Adrenal gland (tissue), 19 donors: ENCODE measurements at places on chromosomes 13 and 19. TPM values are rescaled to one million over a fixed set of nuclear protein-coding genes. Genes with fewer than 3 reads are reported as not detected.

GRCh38 chr13:79508224-79508961 is 27.4 kb downstream of the NDFIP2 start:
- no peaks in the 10 kb centered on the region for H3K36me3 ChIP-seq
- H3K4me3 ChIP-seq = no peak overlapping the region
- peak; percentile 18 for DNase-seq
- peaks cover 25% of the 10 kb centered on the region for H3K4me1 ChIP-seq
- H3K27ac ChIP-seq = no peak overlapping the region

- no peaks in the 10 kb centered on the region for H3K4me1 ChIP-seq
- H3K4me3 ChIP-seq = no peak overlapping the region
- no peaks in the 10 kb centered on the region for H3K27me3 ChIP-seq
- no peaks in the 10 kb centered on the region for H3K36me3 ChIP-seq
- no peak for DNase-seq
- no peak overlapping the region for H3K27ac ChIP-seq
Observed at GRCh38 chr13:66803808-66804456, 426.2 kb downstream of the PCDH9 start.

DNA sequence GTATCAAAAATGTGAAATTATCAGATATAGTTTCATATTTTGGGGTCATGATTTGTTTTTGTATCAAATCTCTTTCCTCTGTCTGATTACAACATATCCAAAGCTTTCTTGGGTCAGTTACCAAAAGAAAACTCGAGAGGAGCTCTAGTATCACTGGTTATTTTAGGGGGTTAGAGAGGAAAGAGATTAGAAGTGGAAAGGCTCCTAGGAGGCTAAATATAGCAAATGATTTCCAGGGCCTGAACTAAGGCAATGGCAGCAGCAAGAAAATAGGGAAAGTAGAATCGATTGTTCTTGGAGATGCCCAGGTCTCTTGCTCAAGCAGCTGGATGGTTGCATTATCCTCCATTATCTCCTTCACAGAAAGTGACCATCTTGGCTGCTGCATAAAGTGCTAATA is 72.9 kb downstream of the NHLRC3 start:
- no peaks in the 10 kb centered on the region for H3K4me1 ChIP-seq
- no peak overlapping the region for H3K4me3 ChIP-seq
- H3K36me3 ChIP-seq = no peaks in the 10 kb centered on the region
- no peak for DNase-seq

DNA sequence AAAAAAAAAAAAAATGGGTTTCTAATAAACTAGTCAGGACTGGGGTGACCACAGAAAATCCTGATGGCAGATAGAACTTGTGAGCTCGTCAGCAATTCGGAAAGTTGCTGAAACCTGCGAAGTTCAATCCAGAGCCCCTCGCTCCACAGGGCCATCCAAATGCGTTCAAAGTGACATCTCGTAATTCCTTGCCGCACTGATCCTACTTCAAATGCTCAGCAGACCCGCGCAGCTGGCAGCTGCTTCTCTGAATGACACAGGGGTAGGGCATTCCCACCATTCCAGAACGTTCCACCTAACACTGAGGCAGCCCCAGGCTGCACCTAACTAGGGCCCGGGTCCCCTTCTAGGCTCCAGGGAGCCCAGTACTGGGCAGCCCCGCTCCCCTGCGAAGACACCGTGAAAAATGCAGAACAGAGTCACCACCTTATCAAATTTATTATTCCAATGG is 4.8 kb upstream of the DAPK3 start:
- H3K27me3 ChIP-seq = no peaks in the 10 kb centered on the region
- no peaks in the 10 kb centered on the region for H3K36me3 ChIP-seq
- H3K4me1 ChIP-seq = no peaks in the 10 kb centered on the region
- H3K4me3 ChIP-seq = no peak overlapping the region

DNA sequence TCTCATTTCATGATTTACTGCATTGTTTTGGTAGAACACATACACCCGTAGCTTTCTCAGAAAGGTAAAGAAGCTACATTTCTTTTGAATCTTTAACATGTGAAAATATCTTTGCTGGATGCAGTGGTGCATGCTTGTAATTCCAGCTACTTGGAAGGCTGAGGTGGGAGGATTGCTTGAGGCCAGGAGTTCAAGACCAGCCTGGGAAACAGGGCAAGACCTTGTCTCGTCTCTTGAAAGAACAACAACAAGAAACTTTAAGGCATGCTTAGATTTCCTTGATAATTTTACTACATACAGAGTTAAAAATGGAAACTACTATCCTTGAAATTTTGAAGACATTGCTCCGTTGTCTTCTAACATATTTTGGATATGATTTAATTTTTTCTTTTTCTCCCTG is 7.7 kb downstream of the RNF113B start:
- no peaks in the 10 kb centered on the region for H3K36me3 ChIP-seq
- H3K4me1 ChIP-seq = peaks cover 38% of the 10 kb centered on the region
- H3K4me3 ChIP-seq = no peak overlapping the region
- no peak for DNase-seq

DNA sequence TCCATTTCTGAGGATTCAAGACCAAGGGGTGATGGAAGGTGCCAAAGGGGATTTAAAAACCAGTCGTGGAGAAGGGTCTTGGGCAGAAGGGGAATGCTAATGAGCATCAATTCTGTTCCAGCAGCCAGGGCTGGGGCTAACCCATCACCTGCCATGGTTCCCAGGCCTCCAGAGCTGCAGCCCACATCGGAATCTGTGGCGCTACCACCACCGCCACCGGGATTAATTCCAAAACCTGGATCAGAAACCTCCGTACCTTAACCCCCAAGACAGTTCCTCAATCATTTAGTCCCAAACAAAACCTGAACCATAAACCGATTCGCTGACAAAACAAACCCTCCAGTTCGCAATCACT is 583 bp downstream of the ZNF615 start:
- H3K27me3 ChIP-seq = no peaks in the 10 kb centered on the region
- H3K36me3 ChIP-seq = peaks cover 6% of the 10 kb centered on the region
- DNase-seq = no peak
- no peak overlapping the region for H3K27ac ChIP-seq
- H3K4me3 ChIP-seq = peak overlapping the region; percentile 90
- H3K4me1 ChIP-seq = peaks cover 3% of the 10 kb centered on the region

ZNF556 gene
- 0.14 TPM for total RNA-seq

GRCh38 chr13:99501848-99502301 is 603 bp downstream of the TM9SF2 start:
- peak overlapping the region; percentile 67 for H3K4me3 ChIP-seq
- DNase-seq = peak; percentile 41
- H3K27ac ChIP-seq = peak overlapping the region; percentile 83
- no peaks in the 10 kb centered on the region for H3K36me3 ChIP-seq

DNA sequence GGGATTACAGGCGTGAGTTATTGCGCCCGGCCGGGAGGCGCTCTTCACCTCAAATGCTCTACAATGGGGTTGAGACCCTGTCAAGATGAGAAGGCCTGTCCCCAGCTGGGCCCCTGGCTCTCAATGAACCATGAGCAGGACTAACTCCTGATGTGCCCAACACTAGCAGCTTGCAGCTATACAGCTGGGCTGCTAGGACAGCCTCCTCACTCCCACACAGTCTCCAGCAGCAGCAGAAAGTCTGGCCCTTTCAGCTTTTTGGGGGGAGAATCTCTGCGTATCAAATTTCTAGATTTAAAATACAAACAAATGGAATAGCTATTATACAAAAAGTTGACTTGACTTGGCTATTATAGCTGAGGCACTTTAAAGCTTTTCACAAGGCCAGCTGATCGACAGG is 30.2 kb downstream of the TMTC4 start:
- no peak for DNase-seq
- H3K4me3 ChIP-seq = no peak overlapping the region
- no peaks in the 10 kb centered on the region for H3K27me3 ChIP-seq
- no peak overlapping the region for H3K27ac ChIP-seq

- no peaks in the 10 kb centered on the region for H3K27me3 ChIP-seq
- H3K27ac ChIP-seq = peak overlapping the region; percentile 92
- DNase-seq = no peak
- H3K4me3 ChIP-seq = no peak overlapping the region
Observed at GRCh38 chr13:110706570-110707372, 855 bp upstream of the CARS2 start.

RNF225 gene
- not detected for total RNA-seq

DNA sequence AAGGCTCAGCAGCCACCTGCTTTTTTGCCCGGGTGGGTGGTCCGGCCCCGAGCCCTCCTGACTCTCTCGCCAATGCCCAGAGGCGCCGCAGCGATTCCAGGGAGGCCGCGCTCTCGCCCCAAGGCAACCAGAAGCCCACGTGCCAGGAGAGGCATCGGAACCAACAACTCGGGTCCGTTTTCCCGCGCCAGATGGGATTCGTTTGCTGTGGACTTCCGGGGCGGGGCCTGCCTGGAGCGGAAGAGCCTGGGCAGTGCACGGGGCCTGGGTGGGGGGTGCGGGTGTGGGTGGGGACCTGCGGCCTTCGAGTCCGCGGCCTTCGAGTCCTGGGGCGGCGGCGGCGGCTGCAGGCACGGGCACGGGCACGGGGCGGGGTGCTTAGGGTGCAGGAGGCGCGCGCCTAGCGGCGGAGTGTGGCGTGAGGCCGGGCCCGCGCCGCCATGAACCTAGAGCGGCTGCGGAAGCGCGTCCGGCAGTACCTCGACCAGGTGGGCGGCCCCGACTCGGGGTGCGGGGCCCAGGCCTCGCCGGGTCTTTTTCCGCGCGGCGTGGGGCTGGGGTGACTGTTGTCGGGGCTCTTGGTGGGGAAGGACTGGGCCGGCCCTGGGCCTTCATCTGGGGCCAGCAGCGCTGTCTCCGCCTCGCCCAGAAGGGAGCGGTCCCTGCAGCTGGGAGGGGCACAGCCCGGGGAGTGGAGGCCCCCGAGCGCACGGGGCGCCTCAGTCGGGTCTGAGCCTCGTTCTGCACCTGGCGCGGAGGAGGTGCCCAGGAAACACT is at the start of gene CDC16:
TSS of gene CDC16 (plus strand) at position 253 of the 777 bp plus-strand sequence. CDS start at position 441, 188 bp downstream.
- H3K27ac ChIP-seq = peak within 1 kb of the TSS; percentile 68
- H3K4me1 ChIP-seq = peaks cover 17% of the 10 kb centered on the region

- H3K4me1 ChIP-seq = no peaks in the 10 kb centered on the region
- no peaks in the 10 kb centered on the region for H3K36me3 ChIP-seq
- no peak overlapping the region for H3K4me3 ChIP-seq
- DNase-seq = no peak
Observed at GRCh38 chr13:79423801-79424642, 18.0 kb upstream of the RBM26 start.

- no peaks in the 10 kb centered on the region for H3K27me3 ChIP-seq
- DNase-seq = no peak
- H3K27ac ChIP-seq = no peak overlapping the region
- no peaks in the 10 kb centered on the region for H3K36me3 ChIP-seq
Observed at GRCh38 chr13:47457626-47458025, 543.4 kb downstream of the SUCLA2 start.

NKPD1 gene
- total RNA-seq = 1.1 TPM

GRCh38 chr13:49503951-49504350 is 8.2 kb downstream of the PHF11 start:
- no peak overlapping the region for H3K27ac ChIP-seq
- peaks cover 9% of the 10 kb centered on the region for H3K4me1 ChIP-seq
- H3K27me3 ChIP-seq = no peaks in the 10 kb centered on the region
- no peak overlapping the region for H3K4me3 ChIP-seq

KIR2DL1 gene
- total RNA-seq = not detected

GRCh38 chr13:110317496-110318195 is 10.6 kb downstream of the COL4A2 start:
- H3K27ac ChIP-seq = no peak overlapping the region
- H3K36me3 ChIP-seq = no peaks in the 10 kb centered on the region
- H3K4me3 ChIP-seq = no peak overlapping the region
- peak; percentile 19 for DNase-seq
- H3K4me1 ChIP-seq = no peaks in the 10 kb centered on the region

GRCh38 chr19:29528946-29529645 is 3.3 kb downstream of the VSTM2B start:
- H3K36me3 ChIP-seq = no peaks in the 10 kb centered on the region
- no peaks in the 10 kb centered on the region for H3K4me1 ChIP-seq
- peaks cover 76% of the 10 kb centered on the region for H3K27me3 ChIP-seq
- no peak overlapping the region for H3K27ac ChIP-seq
- no peak overlapping the region for H3K4me3 ChIP-seq

C19orf81 gene
- total RNA-seq = 4.7 TPM

DNA sequence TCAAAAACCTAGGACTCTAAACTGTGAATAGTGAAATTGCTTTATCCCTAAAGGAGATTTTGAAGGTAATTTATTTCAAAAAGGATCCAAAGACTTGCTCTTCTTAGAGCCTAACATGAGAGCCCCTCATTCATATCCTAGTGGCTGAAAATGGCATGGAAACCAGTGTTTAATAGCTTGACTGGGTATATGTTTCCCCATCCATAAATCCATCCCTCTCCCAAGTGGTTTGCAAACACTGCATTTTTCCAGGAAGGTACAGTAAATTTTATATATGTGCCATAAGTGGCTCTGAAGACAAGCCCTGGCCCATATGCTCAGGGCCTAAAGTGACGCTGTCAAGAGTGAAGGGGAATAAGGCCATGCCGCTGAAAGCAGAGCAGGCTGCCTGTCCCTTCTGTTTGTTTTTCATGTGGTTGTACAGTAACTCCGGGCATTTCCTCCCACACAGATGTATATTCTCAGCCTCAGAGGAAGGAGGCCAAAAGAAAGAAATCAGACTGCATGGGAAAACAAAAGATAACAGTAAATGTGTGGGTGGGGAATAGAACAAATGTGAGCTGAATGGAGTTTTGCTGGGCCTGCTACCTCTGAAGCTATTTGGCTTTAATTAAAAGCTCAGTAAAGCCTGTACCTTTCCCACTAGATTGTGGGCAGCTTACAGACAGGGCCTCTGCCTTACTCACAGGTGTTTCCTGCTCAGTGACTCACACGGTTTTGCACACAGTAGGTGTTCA is 181.9 kb downstream of the PCDH9 start:
- H3K27me3 ChIP-seq = no peaks in the 10 kb centered on the region
- H3K4me1 ChIP-seq = no peaks in the 10 kb centered on the region
- no peaks in the 10 kb centered on the region for H3K36me3 ChIP-seq
- DNase-seq = no peak
- H3K4me3 ChIP-seq = no peak overlapping the region
- no peak overlapping the region for H3K27ac ChIP-seq

DNA sequence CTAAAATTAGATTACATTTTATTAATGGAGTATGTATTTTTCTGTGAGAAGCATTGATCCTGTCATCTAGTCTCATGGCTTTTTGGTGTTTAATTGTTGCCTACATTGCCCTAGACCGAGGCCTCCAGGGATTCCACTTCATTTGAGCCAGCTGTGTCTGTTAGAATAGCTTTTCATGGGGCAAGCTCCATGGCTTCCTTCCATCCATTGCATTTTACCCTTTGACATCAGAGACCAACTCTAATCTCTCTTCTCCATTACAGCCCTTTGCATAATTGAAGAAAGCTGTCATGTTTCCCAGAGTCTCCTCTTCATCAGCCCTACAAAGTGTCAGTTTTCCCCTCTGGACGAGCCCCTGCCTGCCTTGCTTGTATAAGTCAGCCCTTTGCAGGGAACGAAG is 70.6 kb downstream of the MTUS2 start:
- no peaks in the 10 kb centered on the region for H3K27me3 ChIP-seq
- no peaks in the 10 kb centered on the region for H3K36me3 ChIP-seq
- H3K4me1 ChIP-seq = no peaks in the 10 kb centered on the region
- H3K27ac ChIP-seq = no peak overlapping the region
- DNase-seq = no peak
- no peak overlapping the region for H3K4me3 ChIP-seq
